ENCODE measurements at places on chromosomes 3 and 15.

DNA sequence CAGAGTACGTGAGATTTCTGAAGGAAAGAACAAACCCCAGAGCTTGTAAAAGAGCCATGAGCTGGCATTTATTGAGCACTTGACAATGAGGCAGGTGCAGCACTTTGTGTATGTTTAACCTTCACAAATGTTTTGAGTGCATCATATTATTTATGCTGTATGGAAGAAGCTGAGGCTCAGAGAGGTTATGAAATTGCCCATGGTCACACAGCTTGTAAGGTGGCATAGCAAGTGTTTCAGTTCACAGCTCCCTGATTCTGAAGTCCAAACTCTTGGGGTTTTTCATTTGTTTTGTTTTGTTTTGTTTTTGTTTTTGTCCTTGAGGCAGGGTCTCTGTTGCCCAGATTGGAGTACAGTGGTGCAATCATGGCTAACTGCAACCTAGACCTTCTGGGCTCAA lies 25.1 kb upstream of the ADAMTS7 start:
- DNase-seq: no peak

- no peak for DNase-seq
Measured at GRCh38 chr3:100769693-100770092, 60.4 kb downstream of the TFG start.

- no peak for DNase-seq
Measured at GRCh38 chr15:42143356-42143755, 13.1 kb downstream of the PLA2G4F start.

DNA sequence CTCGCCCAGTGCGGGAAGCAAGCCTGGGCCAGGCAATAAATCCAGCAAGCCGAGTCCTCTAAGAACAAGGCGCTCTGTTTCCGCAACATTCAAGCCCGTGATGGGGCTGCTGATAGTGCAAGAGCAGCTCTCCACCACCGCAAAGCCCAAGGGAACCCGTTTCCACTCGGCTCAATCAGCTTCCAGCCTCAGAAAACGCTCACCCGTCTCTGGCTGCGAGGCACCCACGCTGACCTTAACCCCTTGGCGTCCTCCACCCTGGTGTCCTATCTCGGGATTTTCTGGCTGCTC lies 17.8 kb downstream of the SPATA12 start:
- no peak for DNase-seq

DNA sequence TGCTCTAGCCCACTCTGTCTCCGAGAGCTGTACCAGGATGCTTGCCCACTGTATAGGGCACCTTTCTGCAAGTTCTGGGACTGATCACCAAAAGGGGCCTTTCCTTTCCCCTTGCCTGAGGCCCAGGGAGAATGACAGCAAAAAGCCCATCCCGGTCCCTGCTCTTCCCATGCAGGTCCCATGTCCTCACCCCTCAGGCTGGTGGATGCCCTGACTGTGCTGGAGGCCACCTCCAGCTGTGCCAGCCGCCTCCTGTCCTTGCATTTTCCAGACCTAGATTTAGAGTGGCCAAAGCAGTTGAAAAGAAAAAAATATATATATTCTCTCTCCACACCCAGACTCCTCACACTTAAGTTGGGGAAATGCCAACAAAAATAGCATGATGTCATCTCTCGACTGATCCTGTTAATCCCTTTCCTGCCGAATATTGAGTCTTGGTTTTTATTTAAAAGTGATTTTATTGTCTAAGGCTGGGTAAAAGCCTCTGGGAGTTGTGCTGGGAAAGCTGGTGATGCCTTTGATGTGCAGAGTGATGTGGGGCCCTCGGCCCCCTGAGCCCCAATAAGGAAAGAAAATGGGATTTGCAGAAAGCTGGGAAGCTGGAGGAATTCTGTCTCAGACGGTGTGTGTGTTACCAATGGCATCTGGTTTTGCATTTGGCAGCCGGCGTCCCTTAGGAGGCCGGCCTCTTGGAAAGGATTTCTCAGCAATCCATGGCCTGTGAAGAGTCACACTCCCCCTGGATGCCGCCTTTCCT lies 29.3 kb upstream of the TPM1 start:
- DNase-seq: no peak

GRCh38 chr3:134033315-134033996 lies 3.7 kb upstream of the SLCO2A1 start:
- DNase-seq: no peak

DNA sequence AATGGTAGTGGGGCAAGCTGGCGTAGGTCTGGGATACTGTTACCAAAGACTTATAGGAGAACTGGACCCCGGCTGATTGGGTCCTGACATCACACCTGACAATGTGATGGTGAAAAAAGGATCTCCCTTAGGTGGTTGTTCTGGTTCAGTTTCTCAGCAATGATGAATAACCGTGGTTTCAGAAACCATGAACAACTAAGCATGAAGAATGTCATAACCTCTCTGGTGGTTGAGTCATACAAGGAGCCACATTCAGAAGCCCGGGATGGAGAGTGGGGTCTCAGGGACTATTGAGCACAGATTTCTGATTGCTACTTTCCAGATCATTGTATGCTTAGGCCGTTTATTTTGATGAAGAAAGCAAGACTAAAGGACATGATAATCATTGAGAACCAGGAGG lies 17.4 kb downstream of the GPR160 start:
- no peak for DNase-seq

- peak; percentile 78 for DNase-seq
Measured at GRCh38 chr15:40594429-40594836, 384 bp downstream of the KNL1 start.

- DNase-seq: no peak
Measured at GRCh38 chr3:166445865-166446264, 608.6 kb upstream of the BCHE start.

DNA sequence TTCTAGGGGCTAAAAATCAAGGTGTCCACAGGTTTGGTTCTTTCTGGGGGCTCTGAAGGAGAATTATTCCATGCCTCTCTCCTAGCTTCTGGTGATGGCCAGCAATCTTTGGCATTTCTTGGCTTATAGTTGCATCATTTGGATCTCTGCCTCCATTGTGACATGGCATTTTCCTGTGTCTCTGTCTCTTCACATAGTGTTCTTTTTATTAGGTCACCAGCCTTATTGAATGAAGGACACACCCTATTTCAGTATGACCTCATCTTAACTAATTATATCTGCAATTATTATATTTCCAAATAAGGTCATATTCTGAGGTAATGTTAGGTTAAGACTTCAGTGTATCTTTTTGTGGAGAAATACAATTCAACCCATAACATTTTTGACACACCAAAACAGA lies 3.2 kb upstream of the GBE1 start:
- no peak for DNase-seq

DNA sequence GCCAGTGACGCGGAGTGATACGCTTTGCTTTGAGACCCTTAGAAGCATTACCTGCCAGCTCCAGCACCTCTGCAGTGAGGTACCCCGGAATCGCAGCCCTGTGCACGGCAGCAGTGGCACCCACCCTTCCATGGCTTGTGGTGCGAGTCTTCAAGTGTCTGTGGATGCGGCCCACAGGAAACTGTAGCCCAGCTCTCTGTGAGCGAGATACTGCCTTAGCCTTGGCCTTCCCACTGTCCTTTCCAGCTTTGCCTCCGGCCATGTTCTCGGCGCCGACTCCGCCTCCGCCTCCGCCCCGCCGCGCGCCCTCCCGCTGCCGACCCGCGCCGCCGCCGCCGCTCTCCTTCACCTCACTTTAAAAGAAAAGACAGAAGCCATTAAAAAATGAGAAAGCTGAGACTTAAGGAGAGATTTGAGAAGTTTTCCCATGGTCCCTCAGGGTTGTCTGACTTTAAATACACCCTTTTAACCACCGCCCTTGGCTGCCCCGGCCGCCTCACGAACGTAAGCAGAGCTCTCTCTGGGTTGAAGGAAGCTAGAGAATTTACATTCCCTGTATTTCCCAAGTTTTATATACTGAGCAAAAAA lies 78.5 kb upstream of the FAM174B start:
- DNase-seq: peak; percentile 62

Data from NCI-H2081 (cell line).